Regular cardiac myocyte (primary cell): ENCODE measurements at places on chromosomes 4 and X. TPM values are rescaled to one million over a fixed set of nuclear protein-coding genes. Genes with fewer than 3 reads are reported as not detected.

TLR6 gene
- 2.3 and 2.5 TPM in 2 replicates for total RNA-seq

USP17L24 gene
- not detected in 2 replicates for total RNA-seq

CT45A10 gene
- total RNA-seq, result not detected in 2 replicates

PIM2 gene
- total RNA-seq, result 5.2 and 7.0 TPM in 2 replicates

PLK4 gene
- total RNA-seq, result 2.5 and 19.6 TPM in 2 replicates

FRMPD3 gene
- under 0.01 TPM in 2 replicates for total RNA-seq

S100P gene
- total RNA-seq, result not detected in 2 replicates
